ENCODE measurements at places on chromosomes 6 and 20. TPM values are rescaled to one million over a fixed set of nuclear protein-coding genes. Genes with fewer than 3 reads are reported as not detected.

DNA sequence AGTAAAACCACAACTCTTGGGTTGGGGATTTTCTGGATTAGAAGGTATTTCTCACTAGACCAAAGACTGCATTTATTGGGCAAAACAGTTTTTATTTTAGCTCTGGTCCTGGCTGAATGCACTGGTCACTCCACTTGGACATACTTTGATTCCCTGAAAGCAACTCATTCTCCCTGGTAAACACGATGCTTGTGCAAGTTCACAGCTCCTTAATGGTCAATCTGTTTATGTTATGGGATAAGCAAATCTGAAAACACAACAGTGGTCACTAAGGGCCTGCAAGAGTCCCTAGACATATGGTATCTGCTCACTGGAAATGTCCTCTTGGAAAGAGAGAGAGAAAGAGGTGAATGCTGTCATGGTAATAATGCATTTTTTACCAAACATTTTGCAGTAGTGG lies 559.8 kb downstream of the CDH26 start:
- DNase-seq, result no peak

DNA sequence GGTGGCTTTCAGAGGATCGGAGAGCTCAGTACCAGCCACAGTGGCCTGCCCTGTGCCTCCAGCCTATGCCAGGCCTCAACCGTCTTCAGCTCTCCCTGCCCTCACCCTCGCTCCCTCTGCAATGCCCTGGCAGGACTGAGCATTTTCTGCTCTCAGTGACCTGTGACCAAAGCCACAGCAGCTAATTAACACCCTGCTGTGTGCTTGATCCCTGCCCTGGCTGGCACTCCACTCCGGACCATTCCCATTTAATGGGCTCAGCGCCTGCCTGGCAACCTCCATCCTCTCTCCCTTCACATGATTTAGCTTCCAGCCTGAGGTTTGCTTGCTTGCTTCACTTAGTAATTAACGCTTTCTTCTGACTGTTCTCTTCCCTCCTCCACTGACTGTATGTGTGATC lies 287.5 kb downstream of the LRFN2 start:
- DNase-seq, result no peak

GRCh38 chr6:7673063-7673536 lies 52.8 kb upstream of the BMP6 start:
- peak; percentile 5 for DNase-seq

SPDEF gene
- 0.17 TPM for polyA plus RNA-seq

DNA sequence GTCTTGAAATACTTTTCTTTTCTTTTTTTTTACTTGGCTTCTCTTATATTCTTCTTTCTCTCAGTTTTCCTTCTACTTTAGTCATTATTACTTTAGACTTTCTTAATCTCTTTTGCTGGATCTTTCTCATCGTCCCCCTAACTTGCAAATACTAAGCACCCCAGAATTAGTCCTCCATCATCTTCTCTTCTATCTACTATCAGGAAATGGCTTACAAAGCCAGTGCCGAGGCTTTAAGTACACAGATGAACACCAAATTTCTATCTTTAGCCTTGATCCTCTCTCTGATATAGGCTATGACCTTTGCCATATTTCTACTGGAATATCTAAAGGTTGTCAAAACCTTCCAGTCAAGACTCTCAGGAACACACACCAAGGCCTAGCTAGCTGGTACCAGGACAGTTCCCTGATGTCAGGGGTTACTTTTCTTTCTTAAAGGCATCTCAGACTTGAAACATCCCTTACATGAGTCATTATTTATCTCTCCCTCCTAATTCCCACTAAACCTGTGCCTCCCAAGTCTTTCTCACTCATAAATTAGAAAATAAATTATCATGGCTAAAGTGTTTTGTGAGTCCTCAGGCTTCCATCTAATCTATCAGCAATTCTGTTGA lies 278.6 kb upstream of the TCF21 start:
- DNase-seq, result no peak

Measured in left renal cortex interstitium (tissue), 4 donors.